ENCODE measurements at places on chromosomes 1 and 21. TPM values are rescaled to one million over a fixed set of nuclear protein-coding genes. Genes with fewer than 3 reads are reported as not detected.

SYPL2 gene
- under 0.01 TPM for total RNA-seq

PRAMEF10 gene
- total RNA-seq, result not detected

MAP3K6 gene
- 16.0 TPM for total RNA-seq

NDC1 gene
- 28.6 TPM for total RNA-seq

RAB25 gene
- 3.4 TPM for total RNA-seq

SYDE2 gene
- total RNA-seq, result 3.1 TPM

FAM72B gene
- 3.6 TPM for total RNA-seq

NCSTN gene
- 76.6 TPM for total RNA-seq

SLC9C2 gene
- not detected for total RNA-seq

CYP4A11 gene
- total RNA-seq, result not detected

TCHH gene
- total RNA-seq, result not detected

TMOD4 gene
- total RNA-seq, result not detected

LZIC gene
- total RNA-seq, result 20.2 TPM

LCE3E gene
- total RNA-seq, result not detected

DUSP23 gene
- 29.5 TPM for total RNA-seq

IPO9 gene
- total RNA-seq, result 18.1 TPM

DAB1 gene
- not detected for total RNA-seq

C1orf141 gene
- not detected for total RNA-seq

DHX9 gene
- 98.9 TPM for total RNA-seq

LDLRAP1 gene
- total RNA-seq, result 5.6 TPM

NMNAT2 gene
- total RNA-seq, result under 0.01 TPM

AMPD1 gene
- not detected for total RNA-seq

CHI3L1 gene
- total RNA-seq, result not detected

All from epithelial cell of alveolus of lung (primary cell).